HFF-Myc (cell line): ENCODE measurements at places on chromosomes 7 and 10.
A peak's percentile ranks its signal among the peaks of the same experiment; 100 is the strongest.

GRCh38 chr7:134031835-134032617 lies 95.1 kb upstream of the LRGUK start:
- DNase-seq = no peak

DNA sequence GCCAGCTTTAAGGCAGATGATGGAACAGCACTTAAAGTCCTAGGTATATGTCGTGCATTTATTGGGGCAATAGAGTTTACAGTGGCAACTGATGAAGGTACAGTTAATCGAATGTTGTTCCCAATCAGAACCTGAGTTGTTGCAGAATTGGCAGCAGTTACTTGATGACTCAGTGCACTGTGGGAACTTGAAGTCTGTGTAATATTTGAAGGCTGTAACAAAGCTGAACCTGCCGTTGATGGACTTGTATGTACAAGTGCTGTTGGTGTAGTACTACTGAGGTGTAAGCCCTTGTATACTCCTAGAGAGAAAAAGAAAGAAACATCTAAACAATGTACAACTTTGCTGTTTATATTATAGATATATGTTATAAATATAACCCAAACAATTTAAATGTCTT lies 75.3 kb downstream of the EPC1 start:
- no peak for DNase-seq

- peak; percentile 62 for DNase-seq
Measured at GRCh38 chr10:62244785-62245467, 23.7 kb downstream of the RTKN2 start.

GRCh38 chr7:122397381-122397780 lies 92.8 kb upstream of the FEZF1 start:
- DNase-seq = no peak

DNA sequence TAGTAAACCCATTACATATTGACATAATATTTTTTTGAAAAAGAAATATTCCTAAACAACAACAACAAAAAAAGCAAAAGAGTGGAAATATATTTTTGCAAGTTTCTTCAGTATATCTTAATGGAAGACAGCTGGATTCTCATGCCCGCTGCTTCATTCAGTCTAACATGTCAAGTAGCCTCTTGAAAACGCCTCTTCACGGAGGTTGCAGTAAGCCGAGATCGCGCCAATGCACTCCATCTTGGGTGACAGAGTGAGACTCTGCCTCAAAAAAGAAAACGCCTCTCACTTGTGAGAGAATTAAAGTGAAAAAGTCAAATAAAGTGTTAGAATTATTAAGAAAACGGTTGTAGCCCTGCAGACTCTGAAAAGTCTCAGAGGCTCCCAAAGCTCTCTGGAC lies 1.3 kb downstream of the CUTC start:
- DNase-seq = no peak

GRCh38 chr7:132516042-132516840 lies 60.0 kb downstream of the PLXNA4 start:
- peak; percentile 6 for DNase-seq

GRCh38 chr10:102085336-102085735 lies 20.2 kb downstream of the HPS6 start:
- DNase-seq = no peak

DNA sequence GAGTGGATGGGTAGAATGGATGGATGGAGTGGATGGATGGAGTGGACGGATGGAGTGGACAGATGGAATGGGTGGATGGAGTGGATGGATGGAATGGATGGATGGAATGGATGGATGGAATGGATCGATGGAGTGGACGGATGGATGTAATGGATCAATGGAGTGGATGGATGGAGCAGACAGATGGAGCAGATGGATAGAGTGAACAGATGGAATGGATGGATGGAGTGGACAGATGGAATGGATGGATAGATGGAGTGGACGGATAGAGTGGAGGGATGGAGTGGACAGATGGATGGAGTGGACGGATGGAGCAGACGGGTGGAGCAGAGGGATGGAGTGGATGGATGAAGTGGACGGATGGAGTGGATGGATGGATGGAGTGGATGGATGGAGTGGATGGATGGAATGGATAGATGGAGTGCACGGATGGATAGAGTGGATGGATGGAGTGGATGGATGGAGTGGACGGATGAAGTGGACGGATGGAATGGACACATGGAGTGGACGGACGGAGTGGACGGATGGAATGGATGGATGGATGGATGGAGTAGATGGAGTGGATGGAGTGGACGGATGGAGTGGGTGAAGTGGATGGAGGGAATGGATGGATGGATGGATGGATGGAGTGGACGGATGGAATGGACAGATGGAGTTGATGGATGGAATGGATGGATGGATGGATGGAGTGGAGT lies 260.3 kb upstream of the C7orf33 start:
- DNase-seq = no peak

GRCh38 chr10:31157123-31158010 lies 125.7 kb upstream of the ZNF438 start:
- DNase-seq = peak; percentile 26

DNA sequence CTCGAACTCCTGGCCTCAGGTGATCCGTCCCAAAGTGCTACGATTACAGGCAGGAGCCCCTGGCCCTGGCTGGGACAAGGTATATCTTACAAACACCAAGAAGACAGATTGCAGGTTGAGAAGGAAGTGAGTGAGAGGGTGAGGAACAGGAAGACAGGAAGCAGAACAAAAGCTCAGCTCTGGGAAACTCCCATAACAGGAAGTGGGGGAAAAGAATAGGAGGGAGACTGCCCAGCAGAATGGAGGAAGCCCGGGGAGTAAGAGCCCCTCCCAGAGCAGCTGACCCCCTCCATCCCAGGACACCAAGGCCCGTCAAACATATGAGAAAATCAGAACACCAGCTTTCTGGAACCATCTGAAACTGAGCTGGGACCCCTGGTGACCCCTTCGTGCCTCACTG lies 2.9 kb downstream of the TECPR1 start:
- DNase-seq = no peak

GRCh38 chr10:86827639-86828038 lies 71.2 kb downstream of the BMPR1A start:
- no peak for DNase-seq

DNA sequence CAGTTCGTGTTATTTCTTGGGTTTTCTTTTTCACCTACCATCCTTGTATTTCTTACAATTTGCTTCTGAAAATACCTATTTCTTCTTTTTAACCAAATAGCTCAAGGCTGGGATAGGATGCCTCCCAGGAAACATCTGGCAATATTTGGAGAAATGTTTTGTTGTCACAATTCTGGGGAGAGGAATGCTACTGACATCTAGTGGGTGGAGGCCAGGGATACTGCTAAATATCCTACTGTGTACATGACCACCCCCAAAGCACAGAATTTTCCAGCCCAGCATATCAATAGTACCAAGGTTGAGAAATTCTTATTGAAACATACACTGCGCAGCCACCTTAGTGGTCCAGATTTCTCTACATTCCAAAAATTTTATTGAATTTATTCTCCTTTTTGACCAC lies 55.5 kb downstream of the CNTNAP2 start:
- no peak for DNase-seq

DNA sequence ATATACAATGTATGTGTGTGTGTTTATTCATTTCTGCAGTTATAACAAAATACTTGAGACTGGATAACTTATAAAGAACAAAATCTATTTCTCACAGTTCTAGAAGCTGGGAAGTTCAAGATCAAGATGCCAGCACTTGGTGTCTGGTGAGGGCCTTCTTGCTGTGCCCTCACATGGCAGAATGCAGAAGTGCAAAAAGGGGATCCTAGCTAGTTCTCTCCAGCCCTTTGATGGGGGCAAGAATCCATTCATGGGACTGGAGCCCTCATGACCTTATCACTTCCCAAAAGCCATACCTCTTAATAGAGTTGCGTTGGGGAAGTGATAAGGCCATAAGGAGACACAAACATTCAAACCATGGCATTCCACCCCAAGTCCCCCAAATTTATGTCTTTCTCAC lies 8.4 kb downstream of the GRB10 start:
- DNase-seq = no peak

DNA sequence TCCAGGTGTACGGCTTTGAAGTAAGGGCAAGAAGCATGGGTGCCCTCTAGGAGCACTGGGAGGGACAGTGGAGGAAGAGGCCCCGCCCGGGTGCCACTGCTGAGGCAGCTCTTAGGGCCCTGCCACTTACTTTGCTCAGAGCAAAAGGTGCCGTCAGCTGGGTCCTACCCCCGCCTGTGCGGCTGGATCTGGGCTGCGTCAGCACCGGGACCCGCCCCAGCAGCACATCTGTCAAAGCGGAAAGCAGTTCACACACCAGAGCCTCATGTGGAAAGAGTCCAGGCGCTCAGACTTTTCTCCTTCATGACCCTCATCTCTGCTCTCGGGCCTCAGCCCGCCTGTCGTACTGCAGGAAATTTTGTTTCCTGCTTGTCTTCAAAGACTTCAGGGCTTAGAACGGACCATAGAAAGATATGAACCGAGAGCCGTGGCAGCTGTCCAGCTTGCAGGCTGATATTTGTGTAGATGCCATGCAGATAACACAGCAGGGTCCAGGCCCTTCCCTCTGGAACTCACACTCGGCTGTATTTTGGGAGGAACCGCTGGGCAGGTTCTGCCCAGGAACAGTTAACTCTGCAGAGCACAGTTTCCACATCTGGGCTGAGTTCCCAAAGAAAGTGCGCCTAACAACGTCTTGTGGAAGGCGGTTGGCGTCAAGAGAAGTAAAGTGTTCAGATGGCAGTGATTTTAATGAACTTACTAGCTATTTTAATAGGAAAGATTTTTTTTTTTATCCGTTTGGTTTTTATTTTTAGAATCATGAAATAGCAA lies 44.3 kb upstream of the PRKAR1B start:
- DNase-seq = no peak

DNA sequence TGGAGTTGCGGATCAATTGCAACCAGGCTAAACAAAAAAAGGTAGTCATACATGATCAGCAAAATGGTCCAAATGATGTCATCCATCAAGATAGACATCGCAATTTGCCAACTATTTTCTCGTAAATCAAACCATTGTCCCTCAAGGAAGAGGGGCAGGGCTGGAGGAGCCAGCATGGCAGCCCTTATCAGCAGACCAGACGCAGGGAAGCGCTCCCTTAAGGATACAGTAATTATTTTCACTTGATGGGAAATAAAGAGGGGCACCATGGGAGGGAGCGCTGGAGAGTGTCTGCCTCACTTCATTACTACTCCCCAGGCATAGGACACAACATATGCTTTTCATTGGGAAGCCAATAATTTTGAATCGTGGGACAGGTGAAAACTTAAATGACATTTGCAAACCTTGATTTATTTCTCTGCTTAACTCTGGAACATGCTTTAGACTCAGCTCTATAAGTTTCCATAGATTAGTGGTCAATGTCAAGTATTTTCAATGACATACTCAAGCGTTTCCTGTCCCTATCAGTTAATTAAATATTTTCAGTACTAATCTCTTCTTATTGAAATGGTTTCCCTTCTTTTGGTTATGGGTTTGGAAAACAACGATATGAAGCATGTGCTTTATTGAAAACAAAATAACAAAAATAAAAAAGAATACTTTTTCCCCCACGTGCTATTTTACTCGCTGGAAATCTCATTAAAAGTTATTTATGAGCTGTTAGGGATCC lies 202.4 kb upstream of the HABP2 start:
- DNase-seq = no peak

DNA sequence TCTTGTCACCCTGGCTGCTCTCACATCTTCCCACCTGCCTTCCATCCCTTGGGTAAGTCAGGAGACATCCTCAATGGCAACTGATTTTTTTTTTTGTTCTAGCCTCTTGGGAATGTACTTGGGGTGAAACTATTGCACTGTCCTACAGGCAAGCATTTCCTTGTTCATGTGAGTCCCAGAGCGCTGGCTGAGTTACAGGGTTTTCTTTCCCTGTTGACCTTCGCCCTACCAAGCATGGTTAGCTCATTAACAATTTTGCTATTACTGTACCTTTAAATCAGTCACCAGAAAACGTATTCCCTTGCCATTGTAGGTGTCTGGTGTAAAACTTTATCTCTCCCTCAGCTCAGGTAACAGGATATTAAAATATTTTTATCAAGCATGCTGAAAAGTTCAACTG lies 98.9 kb downstream of the PRLHR start:
- DNase-seq = no peak

DNA sequence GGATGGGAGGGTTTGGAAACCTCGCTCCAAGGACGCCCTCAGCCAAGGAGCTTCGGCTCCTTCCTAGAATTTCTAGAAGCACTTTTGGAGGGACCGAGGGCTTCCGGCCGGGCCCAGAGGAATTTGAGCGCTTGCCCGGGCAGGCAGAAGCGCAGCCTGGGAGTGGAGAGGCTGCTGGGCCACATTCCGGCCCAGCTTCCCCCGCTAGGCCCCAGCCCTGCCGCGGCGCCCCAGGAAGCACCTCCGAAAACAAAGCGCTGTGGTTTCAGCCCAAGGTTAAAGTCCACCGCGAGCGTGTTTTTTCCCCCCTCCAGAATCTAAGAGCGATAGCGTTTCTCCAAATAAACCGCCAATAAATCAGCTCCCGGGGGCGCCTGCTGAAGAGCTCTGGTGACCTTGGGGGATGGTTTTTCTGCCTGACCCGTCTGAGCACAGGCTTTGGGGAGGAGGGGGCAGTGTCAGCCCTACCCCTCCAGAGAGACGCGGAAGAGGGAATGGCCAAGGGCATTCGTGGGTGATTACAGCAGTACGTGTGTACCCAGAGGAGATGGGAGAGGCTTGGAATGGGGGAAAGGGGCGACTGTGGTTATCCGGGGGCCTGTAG lies 5.7 kb upstream of the TNRC18 start:
- DNase-seq = no peak

GRCh38 chr10:49080965-49081364 lies 34.4 kb downstream of the VSTM4 start:
- no peak for DNase-seq

DNA sequence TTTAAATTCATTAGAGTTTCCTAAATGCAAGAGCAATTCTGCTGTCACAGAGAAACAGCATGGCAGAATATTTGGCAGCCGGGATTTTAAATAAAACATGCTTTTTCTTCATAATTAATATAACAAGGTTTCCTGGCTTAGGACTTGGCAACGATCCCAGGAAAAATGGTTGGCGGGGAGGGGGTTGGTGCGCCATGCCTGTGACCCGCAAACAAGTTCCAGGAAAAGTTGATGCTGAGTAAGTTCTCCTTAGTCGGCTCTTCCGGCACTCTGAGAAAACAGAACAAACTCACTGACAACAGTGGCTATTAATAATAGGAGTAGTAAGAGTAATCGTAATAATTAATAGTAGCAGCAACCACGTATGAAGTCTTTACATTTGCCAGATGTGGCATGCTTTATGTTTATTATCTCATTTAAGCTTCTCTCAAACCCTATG lies 4.6 kb downstream of the HABP2 start:
- DNase-seq = no peak

- DNase-seq = no peak
Measured at GRCh38 chr10:30456266-30456665, 22.3 kb downstream of the MAP3K8 start.

- no peak for DNase-seq
Measured at GRCh38 chr10:24153031-24153430, 55.9 kb upstream of the KIAA1217 start.

DNA sequence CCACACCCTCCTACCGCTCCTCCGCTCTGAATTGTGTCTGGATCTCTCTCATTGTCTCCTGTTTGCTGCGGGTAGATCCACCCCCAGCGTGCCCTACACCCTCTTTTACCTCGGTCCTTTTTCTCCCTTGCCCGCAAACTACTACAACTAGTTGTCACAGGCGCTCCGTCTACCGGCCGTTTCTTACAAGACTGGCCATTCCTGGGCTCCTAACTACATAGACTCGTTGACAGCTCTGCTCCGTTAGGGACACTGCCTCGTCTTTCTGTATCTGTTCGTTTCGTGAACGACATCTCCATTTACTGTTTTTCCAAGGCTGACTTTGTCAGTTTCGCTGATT lies 786 bp downstream of the TAF3 start:
- DNase-seq = no peak
